Activated CD8-positive, alpha-beta T cell treated with anti-CD3 and anti-CD28 coated beads, Interleukin-2, amount 10 ng/mL, durations not matched to agents 7 days and 5 days (primary cell): ENCODE measurements at places on chromosomes 4 and X.
A peak's percentile ranks its signal among the peaks of the same experiment; 100 is the strongest.

- no peak overlapping the region for H3K27ac ChIP-seq
- peak overlapping the region; percentile 61 for H3K4me3 ChIP-seq
- peaks cover 40% of the 10 kb centered on the region for H3K27me3 ChIP-seq
- DNase-seq = no peak
- peaks cover 36% of the 10 kb centered on the region for H3K4me1 ChIP-seq
Measured at GRCh38 chr4:30716681-30717207, 3.4 kb upstream of the PCDH7 start.

DNA sequence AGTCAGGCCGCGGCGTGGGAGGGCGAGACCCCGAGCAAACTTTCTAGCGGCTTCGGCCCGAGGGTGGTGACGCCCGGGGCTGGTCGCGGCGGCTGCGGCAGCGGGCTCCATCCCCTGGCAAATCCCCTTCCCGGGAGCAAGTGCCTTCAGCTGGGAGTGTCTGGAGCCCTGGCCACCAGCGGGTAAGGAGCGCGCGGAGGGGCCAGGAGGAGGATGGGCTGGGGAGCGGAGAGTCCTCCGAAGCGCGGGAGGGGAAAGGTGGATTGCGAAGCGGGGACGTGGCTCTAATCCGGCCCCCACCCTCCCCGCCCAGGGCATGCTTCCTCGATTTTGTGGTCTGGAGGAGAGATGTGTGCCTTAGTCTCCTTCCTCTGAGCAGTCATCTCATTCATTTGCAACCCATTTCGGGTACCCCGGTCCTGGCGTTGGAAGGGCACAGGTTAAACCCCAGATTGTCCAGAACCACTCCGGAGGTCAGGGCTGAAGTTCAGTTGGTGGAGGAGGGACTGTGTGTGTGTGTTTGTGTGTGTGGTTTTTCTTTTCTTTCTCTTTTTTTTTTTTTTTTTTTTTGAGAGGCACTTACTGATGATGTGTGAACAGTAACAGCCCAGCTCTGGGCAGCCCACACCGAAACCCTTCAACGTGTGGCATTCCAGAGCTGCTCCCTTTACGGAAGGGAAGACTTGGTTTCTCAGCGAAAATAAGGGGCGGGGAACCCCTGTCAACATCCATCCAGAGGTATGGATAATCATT, 516 bp downstream of the SGMS2 start:
- no peak overlapping the region for H3K27ac ChIP-seq
- DNase-seq = no peak
- H3K36me3 ChIP-seq = no peaks in the 10 kb centered on the region
- peak overlapping the region; percentile 64 for H3K4me3 ChIP-seq

GRCh38 chr4:164783976-164784375, 30.0 kb downstream of the SMIM31 start:
- H3K4me3 ChIP-seq = no peak overlapping the region
- H3K27ac ChIP-seq = no peak overlapping the region
- no peaks in the 10 kb centered on the region for H3K27me3 ChIP-seq
- DNase-seq = no peak
- H3K4me1 ChIP-seq = no peaks in the 10 kb centered on the region
- no peaks in the 10 kb centered on the region for H3K36me3 ChIP-seq

- DNase-seq = no peak
- peaks cover 10% of the 10 kb centered on the region for H3K4me1 ChIP-seq
- peaks cover 33% of the 10 kb centered on the region for H3K36me3 ChIP-seq
- peaks cover 89% of the 10 kb centered on the region for H3K27me3 ChIP-seq
- H3K4me3 ChIP-seq = peak overlapping the region; percentile 34
Measured at GRCh38 chr4:110619463-110620247, 3.2 kb downstream of the PITX2 start.

GRCh38 chrX:21734175-21734574, 23.7 kb downstream of the SMPX start:
- H3K27me3 ChIP-seq = peaks cover 2% of the 10 kb centered on the region
- H3K36me3 ChIP-seq = no peaks in the 10 kb centered on the region
- H3K4me1 ChIP-seq = no peaks in the 10 kb centered on the region
- no peak for DNase-seq
- no peak overlapping the region for H3K27ac ChIP-seq

GRCh38 chr4:128450326-128451120, 162.9 kb upstream of the PGRMC2 start:
- H3K4me1 ChIP-seq = peaks cover 7% of the 10 kb centered on the region
- H3K27ac ChIP-seq = no peak overlapping the region
- DNase-seq = no peak
